T47D (cell line): ENCODE measurements at places on chromosomes 16 and 17.

DNA sequence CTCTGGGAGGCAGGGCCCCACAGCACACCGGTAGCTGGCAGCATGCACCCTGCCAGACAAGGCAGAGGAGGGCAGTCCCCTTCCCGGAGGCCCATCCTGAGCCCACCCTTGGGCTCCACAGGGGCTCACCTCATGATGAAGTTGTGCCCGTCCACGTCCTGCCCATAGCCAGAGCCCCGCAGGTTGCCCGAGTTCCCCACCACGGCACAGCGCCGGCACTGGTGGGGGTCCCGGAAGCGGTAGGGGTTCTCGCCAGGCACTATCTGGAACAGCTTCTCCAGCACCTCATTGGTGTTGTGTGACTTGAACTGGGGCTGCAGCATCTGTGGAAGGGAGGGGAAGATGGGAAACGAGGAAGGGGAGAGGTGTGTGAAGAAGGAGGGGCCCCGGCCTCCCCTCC is 44.0 kb downstream of the ST3GAL2 start:
- no peak for DNase-seq

DNA sequence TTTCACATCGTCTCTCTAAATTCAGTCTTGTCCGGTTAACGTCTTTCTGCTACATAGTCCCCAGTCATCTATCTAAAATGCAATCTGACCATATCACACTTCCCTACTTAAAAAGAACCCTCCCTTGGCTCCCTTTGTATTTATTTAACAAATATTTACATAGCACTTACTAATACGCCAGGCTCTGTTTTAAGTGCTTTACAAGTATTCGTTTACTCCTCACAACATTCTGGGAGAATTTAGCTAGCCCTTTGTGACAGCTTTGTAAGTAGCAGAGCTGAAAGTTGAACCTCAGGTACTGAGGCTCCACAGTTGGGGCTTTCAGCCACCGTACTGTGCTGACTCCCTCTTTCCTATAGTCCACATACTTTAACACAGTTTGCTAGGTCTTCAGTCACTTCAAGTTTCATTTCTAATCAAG is 9.2 kb downstream of the PAFAH1B1 start:
- no peak for DNase-seq

DNA sequence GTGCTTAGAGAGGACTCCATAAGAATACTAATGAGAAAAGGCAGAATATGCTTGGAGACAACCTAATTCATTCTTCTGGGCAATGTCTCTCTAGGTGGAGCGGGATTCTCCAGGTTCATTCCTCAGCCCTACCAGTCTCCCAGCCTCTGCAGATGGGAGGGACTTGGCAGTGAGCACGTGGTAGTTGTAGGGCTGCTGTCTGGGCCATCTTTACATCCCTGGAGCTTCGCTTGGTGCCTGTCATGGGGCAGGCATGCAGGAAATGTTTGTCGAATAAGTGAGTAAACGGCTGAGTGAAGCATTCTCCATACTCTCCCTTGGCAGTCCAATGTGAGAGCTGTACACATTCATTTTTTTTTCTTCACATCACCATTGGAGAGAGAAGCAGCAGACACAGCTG is 387.5 kb downstream of the UTP18 start:
- DNase-seq: peak; percentile 66

DNA sequence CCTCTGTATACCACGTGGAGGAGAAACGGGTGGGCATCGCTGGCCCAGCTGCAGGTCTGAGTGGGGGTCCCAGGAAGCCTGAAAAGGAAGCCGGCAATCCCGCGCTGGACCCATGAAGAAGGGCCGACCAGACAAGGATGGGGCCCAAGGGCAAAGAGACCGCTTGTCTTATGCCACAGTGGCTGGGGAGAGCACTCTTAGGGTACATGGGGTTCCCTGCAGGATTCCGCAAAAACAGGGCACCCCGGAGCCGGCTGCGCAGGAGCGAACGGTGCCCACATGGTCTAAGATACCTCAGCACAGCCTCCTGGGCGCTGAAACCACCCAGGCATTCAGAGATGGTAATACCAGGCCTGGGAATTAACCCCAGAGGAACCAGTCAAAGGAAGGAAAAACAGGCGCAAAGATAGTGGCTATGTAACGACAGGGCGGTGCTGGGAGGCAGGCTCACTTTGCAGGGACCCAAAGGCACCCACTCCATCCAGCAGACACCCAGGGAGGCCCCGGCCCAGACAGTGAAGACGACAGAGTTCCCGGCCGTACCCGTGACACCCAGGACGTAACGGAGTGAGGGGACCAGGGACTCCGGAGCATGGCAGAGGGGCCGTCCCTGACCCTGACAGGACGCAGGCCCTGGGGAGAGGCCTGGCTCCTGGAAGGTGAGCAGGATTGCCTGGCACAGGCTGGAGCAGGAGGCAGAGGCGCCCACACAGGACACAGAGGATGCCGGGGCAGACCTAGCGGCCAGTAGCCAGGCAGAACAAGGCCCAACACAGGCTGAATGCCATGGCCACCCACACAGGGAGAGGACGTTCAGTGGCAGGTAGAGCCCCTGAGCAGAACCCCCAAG is 10.3 kb downstream of the PIEZO1 start:
- DNase-seq: no peak

DNA sequence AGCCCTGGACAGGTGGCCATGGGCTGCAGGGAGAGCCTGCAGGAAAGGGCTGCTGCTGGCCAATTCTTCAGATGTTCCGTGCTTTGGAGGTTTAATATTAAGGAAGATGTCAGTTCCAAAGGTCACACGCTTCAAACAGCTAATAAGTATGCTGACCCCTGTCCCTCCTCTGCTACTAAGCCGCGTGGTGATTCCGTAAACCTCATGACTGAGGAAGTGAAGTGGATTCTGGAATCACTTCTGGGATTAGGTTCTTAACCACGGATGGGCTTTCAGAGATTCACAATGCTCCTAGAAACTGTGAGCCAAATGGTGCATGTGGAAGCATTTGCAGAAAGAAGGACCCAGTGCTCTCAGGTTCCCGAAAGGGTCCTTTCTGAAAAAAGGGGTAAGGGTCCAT is 28.5 kb upstream of the ERN1 start:
- DNase-seq: no peak

- no peak for DNase-seq
Measured at GRCh38 chr16:13429416-13429815, 490.5 kb upstream of the ERCC4 start.

GRCh38 chr17:72657467-72658317 is 434.8 kb downstream of the SLC39A11 start:
- DNase-seq: no peak

DNA sequence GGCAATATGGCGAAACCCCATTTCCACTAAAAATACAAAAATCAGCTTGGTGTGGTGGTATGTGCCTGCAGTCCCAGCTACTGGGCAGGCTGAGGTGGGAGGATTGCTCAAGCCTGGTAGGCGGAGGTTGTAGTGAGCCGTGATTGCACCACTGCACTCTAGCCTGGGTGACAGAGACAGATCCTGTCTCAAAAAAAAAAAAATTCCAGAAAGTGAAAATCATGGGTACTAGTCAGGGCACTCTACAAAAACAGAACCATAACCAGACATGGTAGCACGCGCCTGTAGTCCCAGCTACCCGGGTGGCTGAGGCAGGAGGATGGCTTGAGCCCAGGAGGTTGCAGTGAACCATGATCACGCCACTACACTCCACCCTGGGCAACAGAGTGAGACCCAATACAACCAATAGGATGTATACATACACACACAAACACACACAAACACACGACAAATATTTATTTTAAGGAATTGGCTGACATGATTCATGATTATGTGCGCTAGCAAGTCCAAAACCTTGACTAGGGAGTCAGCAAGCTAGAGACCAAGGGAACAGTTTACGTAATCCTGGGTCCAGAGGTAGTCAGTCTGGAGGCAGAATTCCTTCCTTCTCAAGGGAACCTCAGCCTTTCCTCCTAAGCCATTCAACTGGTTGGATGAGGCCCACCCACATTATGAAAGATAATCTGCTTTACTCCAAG is 11.6 kb upstream of the GP1BA start:
- DNase-seq: no peak

DNA sequence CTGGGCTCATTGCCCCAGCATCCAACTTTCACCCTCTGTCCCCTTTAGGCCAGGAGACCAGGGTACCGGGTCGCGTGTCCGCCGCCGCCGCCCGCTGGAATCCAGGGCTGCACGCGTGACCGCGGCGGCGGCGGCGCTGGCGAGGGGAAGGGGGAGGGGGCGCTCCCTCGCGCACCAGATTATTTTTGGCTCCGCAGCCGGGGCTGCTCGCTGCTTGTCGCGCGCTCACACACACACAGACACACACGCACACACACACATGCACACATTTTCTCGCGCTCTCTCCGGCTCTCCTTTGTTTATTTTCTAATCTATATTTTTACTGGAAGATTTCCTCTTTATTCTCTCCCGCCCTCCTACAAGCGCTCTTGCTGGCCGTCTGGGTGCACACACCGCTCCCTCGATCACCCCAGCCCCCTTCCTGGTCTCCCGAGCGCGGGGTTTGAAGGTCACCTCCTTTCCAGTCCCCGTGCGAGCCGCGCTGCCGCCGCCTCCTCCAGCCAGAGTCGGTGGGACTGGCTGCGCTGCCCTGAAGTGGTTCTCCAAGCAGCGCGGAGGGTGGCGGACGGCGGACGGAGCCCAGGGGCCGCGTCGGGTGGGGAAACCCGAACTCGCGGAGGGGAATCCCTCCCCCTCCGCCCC is 921.4 kb upstream of the EEF2KMT start:
- DNase-seq: no peak

DNA sequence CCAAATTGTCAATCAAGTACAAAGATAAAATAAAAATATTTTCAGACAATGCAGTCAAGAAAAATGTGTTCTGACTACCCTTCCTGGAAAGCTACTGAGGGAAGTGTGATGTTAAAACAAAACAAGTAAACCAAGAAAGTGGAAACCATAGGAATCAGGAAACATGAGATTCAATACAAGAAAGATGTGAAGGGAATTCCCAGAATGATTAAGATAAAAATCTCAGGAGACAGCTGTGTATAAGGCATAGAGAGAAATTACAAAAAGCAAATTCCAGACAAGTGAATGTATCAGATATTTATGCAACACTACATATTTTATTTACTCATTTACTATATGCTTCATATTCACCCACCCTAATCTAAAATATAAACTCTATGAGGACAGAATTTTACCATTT is 32.2 kb downstream of the TRIM37 start:
- DNase-seq: no peak

GRCh38 chr17:39026980-39027451 is 59.8 kb upstream of the FBXO47 start:
- peak; percentile 72 for DNase-seq

DNA sequence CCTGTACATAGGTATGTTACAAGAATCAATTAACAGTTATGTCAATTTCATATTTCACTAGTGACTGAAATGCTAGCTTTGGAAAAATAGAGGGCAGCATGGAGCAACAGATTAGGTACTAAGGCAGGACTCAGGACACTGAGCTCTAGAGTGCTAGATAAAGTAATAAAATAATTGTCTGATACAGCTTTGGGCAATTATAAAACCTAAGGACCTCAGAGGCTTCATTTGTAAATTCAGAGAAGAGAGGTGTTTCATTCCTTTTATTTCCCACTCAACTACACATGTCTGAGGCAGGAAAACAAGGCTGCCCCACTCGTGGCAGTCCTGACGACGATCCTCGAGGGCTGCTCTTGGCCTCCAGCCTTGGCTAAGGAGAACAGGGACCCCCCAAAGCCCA is 81.5 kb downstream of the CA4 start:
- DNase-seq: peak; percentile 54

DNA sequence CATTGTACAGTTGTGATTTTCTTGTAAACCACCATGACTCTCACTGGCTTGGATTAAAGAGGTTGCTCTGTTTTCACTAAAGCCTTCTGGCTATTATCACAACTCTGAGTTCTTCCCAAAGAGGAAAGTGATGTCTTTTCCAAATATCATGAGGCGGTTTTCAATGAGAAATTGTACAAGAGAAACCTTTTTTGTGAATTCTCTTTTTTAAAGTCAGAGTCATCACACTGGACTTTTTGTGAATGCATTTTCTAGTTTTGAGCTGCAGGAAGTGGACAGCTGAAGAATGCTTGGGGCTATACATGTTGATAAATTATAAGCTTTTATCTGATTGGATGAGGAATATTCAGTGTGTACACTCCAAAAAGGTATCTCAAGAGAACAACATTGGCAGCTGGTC is 100.2 kb downstream of the PHKB start:
- no peak for DNase-seq

- DNase-seq: no peak
Measured at GRCh38 chr17:78343187-78343542, 16.7 kb downstream of the SOCS3 start.

DNA sequence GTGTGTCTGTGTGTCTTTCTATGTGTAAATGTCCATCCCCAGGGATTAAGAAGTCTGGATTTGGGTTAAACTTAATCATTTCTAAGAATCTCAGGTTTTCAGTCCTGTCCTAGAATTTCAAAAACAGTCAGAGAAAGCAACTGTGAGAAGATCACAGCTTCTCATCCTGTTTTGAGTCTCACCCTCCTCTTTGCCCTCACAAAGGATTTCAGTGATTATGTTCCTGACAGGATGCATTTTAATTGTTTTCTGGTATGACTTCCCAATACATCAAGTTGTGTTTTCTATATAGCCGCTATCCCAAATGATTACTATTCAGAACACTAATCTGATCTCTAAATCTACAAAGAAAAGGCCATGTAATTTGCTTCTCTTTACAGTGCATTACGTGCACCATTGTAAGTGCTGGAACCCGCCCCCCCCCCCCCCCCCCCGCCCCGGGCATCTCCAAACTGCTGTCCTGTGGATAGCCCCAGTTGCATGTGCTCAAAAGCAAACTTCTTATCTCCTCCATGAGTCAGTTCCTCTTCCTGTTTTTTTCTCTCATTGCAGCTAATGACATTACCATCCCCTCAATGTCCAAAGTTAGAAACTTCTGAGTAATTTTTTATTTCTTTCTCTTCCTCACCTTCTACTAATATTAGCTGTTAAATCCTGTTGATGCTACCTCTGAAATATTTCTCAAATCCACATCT is 73.9 kb downstream of the CDH13 start:
- no peak for DNase-seq

GRCh38 chr17:82933911-82934310 is 94.1 kb upstream of the ZNF750 start:
- no peak for DNase-seq

DNA sequence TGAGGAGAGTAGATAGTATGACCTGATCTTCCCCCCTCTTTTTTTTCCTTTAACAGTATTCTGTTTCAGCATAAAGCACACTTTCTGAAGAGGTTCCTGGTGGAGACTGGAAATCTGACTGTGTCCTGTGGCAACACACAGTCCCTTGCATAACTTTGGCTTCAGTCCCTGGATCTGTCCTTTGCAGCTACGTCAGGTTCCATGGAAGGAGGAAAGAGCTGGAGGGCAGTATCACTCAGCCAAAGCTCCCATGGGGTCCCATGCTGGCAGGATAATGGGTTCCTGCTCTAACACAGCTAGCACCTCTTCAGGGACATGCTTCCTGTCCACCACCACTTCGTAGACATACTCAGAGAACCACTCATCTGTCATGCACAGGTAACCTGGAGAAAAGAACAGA is 13.3 kb upstream of the SLC6A4 start:
- no peak for DNase-seq

DNA sequence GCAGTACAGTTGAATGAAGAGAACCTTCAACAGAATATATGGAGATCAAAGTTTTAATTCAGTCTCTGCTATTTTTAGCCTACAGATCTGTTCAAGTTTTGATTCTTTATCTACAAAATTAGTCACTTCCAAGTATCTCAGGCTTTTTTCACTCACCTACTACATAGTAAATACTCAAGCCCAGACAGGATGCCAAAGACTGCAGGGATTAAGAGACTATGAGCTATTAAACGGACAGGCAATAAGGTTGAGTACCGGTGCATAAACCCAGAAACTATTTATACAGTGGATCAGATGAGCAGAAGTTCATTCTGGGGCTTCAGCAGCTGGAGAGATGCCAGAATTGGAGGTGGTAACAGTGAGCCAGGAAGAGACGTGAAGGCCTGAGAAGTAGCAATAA is 18.7 kb upstream of the OR3A1 start:
- no peak for DNase-seq

GRCh38 chr16:56889206-56889605 is 24.2 kb downstream of the SLC12A3 start:
- no peak for DNase-seq
